Activated naive CD8-positive, alpha-beta T cell treated with anti-CD3 and anti-CD28 coated beads, Interleukin-2, amount 50 U/mL, for 16 hours (primary cell): ENCODE measurements at places on chromosomes 3 and 15.

DNA sequence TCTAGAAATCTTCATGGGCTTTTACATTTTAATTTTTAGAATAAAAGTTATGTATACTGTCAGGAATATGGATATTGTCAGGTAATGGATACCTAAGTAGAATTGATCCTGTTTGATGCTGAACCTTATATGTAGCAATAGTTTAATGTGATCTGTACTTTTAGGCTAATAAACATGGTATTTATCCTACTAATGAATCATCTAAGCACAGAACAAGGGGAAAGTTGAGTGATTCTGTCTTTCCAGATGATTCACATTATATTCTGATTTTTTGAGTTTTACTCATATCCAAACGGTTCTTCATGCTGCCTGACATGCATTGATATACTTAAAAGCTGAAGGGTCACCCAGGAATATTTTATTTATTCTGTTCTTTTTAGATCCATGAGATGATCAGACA is 34.5 kb downstream of the FANCI start:
- DNase-seq, result no peak

DNA sequence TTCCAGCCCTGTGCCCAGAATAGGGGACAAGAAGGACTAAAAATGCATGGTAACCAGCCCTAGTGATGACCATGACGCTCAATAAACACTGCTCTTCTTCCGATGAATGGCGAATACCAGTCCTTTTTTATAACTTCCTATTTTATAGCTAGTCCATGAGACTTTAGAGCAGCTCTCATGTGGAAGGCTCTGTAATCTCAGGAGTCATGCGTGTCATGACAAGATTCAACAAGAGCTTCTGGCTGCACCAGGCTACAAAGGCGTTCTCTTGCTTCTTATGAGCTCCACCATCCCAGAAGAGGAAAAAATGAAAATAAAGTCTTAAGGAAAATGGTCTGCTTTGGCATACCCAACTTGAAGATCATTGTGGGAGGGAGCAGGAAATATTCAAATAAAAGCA is 141.0 kb downstream of the TMCO5A start:
- no peak for DNase-seq

GRCh38 chr3:52053307-52054304 is 2.8 kb downstream of the DUSP7 start:
- no peak for DNase-seq

DNA sequence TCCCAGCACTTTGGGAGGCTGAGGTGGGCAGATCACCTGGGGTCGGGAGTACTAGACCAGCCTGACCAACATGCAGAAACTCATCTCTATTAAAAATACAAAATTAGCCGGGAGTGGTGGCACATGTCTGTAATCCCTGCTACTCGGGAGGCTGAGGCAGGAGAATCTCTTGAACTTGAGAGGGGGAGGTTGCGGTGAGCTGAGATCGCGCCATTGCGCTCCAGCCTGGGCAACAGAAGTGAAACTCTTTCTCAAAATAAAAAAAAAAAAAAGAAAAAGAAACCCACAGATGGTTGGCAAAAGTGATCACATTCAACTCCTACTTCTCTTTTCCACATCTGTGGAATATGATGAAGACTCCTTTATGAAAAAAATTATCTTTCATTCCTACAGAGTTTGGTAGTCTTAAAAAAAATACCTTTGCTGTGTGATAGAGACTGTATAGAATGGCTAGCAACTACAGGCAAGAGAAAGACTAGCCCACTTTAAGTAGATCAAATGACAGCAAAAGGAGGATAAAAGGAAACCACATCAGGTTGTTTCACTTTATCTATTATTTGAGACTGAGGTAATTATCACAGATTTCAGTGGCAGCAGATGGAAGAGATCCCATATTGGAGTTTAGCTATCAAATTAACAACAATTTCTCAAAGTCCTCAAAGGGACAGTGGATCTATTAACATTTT is 172.9 kb upstream of the TSPAN3 start:
- DNase-seq, result no peak
